Kasumi-1 (cell line): ENCODE measurements at places on chromosomes 16 and 17.

DNA sequence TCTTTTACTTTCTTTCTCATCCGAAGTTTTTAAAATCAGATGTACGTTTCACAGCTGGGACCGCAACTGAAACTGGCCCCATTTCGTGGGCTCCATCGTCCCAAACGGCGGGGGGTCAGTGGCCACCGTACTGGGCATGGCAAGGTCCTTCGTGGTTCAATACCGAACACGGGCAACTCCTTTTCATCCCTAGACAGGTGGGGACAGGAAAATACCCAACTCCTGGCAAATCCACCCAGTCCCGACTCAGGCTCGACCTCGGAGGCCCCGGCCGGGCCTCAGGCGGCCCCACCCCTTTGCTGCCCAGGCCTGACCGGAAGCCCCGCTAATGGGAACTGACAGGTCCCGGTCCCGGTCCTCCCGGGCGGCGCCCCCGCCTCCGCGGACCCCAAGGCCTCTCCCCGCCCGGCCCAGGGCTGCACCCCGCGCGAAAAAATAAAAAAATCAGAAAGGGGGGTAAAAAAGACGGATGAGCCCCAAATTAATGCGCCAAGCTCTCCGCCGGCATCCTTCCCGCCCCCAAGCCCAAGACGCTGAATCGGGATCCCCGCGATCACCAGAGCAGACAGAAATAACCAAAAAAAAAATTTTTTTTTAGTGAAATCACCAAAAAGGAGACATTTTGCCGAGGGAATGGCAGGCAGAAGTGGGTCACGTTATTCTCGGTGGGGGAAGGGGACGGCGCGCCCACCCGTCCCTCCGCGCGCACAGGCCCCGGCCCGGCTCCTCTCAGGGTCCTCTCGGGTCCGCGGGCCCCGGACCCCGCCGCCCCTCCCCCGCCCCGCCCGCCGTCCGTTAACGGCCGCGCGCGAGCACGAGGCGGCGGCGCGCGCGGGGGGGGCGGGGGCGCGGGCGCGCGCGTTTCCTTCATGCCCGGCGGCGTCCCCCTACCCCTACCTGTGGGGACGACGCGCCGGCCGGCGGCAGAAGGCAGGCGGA, 562 bp downstream of the ZC3H7A start:
- no peak for DNase-seq

- DNase-seq, result no peak
Measured at GRCh38 chr16:4011225-4011939, 104.9 kb downstream of the ADCY9 start.

- peak; percentile 5 for DNase-seq
Measured at GRCh38 chr17:18968945-18969887, 17.3 kb downstream of the SLC5A10 start.

DNA sequence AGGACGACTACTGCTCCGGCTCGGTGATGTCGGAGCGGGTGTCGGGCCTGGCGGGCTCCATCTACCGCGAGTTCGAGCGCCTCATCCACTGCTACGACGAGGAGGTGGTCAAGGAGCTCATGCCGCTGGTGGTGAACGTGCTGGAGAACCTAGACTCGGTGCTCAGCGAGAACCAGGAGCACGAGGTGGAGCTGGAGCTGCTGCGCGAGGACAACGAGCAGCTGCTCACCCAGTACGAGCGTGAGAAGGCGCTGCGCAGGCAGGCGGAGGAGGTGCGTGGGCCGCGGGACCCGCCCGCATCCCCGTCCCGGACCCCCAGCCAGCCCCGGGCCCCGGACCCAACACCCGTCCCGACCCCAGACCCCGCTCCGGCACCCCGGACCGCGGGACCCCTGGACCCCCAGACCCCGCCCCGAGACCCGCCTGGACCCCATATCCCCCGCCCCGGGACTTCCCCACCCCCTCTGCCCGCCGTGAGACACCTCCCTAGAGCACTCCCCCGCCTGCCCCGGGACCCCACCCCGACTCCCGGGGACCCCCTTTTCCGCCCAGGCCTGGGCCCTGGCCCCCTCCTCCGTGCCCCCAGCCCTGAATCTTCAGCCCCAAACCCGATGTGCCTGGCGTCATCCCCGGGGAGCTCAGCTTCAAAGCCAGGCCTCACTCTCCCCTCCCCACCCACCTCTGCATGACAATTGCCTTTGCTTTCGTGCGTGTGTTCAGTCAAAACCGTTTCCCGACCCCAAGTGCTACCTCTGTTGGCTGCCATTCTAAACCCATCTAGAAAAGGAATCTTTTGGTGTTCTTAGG, 594 bp downstream of the MAPK8IP3 start:
- no peak for DNase-seq

DNA sequence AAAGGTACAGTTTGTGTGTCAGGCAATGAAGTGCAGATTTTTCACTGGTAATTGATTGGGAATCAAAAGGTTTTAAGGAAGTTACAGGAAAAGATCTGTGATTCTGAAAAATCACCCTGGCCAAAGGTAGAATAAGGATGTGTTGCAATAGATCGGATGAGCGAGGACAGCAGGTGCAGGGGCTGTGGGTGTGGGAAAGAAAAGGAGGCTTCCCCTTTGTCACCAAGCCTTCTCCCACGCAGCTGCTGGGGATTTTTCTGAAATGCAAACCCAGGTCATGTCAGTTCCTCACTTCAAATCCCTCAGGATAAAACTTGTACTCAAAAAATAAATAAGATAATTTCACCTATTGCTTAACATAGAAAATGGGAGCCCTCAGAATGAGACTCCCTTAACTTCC, 47.9 kb upstream of the ARHGAP17 start:
- DNase-seq, result no peak

DNA sequence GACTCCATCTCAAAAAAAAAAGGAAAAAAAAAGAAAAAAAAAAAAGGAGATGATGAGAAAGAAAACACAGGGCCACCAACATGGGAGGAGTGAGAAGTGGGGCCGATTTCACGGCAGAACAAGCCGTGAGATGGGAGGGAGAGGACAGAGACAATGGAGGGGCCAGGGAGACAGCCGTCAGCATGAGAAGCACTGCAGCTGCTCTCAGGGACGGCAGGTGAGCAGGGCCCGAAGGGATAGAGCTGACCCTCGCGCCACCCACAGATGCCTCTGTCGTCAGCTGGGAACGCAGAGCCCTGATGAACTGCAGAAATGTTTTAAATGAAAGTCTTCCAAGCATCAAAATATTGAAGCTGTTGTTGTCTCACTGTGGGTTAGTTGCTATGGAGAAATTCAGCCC, 20.3 kb downstream of the PITPNM3 start:
- no peak for DNase-seq

GRCh38 chr16:74726716-74727115, 26.1 kb upstream of the MLKL start:
- peak; percentile 78 for DNase-seq

DNA sequence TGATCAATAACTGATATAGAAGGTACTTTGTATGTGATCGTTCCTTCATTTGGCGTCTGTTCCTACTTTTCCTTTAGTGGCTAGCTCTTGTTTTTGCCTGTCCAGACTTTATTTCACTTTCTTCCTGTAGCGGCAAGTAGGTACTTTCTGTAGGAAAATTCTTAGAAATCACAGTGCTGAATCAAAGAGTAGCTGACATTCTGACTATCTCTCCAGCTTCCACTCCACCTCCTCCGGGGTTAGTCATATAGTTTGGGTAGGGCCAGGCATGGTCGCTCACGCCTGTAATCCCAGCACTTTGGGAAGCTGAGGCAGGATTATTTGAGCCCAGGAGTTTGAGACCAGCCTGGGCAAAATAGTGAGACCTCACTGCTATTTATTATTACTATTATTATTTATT, 29.9 kb upstream of the PAFAH1B1 start:
- DNase-seq, result no peak
